ENCODE measurements at places on chromosomes 11 and 22.

DNA sequence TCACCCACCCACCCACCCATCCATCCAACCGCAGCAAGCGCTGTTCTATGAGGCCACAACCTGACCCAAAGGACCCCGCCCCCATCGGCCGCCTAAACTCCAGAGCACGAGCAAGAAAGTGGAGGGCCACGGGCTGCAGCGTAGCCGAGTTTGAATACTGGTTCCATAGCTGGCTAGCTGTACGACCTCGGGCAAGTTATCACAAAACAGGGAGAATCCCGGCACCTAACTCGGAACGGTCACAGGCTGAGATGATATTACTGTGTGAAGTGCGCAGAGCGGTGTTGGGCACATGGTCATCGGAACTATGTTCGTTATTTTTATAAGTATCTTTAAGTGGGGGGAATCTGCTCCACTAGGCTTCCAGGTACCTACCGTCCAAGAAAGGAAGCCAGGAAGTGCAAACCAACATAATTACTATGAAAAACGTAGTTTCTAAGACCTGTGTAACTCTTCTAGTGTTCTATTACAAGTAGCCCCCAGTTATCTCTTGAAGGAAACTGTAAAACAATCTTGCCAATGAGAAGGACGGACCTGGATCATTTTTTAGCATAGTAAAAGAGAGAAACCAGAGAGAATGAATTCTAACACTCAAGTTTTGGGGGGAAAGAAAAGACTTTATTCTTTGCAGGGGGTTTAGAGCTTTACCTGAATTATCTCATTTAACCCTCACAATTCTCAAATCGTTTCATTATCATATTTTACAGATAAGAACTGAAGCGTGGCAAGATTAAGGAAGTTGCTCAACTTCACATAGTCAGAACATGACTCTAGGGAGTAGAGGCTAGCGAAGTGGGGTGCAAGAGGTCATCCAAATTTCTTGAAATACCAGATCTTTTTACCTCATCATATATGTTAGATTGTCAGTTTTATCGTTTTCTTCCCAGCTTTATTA is 663 bp upstream of the BUD13 start:
- no peak for DNase-seq

- no peak for DNase-seq
Observed at GRCh38 chr22:40189997-40190396, 12.3 kb downstream of the TNRC6B start.

DNA sequence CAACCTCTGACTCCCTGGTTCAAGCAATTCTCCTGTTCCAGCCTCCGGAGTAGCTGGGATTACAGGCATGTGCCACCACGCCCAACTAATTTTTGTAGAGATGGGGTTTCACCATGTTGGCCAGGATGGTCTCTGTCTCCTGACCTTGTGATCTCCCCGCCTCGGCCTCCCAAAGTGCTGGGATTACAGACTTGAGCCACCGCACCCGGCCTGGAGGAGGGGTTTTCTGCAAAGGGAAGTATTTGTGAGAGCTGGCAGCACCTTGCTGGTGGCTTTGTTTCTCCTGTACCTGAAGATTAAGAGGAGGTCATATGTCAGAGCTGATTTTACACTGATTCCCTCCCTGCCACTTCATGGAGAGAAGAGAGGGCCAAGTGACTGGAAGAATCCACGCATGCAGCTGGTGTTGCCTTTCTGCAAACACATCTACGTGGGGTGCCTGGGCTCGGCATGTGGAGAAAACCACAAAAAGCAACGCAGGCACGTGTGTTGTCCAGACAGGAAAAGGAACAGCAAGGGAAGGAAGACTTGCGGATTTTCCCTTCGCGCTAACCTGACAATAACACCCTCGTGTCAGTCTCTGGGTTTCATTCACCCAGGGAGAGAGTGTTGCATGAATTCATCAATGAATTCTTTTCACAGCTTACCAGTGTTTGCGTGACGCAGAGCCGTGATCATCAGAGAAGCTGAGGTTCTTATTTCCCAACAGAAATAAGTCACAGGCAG is 61.9 kb downstream of the TSPAN18 start:
- DNase-seq: no peak

DNA sequence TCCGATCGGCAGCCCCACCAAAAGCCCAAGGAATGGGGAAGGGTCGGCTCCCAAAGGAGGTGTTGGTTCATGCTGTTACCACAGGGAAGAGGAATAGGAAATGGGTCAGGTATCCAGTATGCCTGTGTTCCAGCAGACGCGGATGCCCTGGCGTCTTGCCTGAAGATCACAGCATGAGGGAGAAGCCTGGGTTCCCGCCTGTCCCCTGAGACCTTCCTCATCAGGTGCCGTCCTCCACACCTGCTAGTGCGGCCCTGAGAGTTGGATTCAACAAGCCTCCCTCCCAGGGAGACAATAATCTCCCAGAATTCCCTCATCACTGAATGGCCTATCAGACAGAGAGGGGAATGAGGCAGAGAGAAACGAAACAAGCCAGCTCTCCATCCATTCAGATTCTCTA is 92.2 kb downstream of the SPATA19 start:
- no peak for DNase-seq

DNA sequence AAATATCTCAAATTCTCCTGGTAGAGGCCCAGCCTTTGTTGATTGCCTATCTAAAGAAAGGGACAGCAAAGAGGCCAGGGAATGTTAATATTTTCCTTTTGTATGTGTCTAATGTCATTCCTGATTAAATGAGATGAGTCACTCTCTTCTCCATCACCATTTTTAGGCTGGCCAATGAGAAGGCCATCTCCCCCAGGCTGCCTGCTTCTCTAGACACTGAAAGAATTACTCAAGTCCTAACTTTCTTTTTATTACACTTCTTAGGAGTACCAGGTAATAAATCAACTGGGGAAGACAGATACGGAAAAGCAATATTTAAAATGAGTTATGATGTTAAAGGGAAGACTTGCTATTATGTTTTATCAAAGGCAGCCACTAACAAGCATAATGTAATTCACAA is 259.2 kb upstream of the SORL1-AS1 start:
- DNase-seq: no peak

DNA sequence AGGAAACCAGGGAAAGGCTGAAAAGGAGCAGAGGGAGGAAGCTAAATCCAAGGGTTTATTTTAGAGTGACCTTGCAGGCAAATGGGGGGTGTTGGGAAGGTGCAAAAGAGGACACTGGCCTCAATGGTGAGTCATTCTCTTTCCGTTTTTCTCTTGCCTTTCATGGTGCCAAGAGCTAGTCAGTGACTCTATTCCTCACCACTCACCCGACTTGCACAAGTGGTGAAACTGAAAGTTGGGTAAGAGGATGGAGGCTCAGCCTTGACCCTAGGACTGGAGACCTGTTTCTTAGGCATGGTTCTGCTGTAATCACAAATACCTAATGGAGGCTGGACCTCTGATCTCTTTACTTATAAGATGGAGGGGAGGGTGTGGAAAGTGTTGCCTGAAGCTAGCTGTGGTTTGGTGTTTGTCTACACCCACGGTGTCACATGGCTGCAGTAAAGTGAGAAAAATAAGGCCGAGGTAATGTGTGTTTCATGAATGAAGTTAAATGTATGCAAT is 67.3 kb upstream of the CREB3L1 start:
- no peak for DNase-seq

GRCh38 chr11:114813189-114813718 is 134.9 kb downstream of the NXPE2 start:
- DNase-seq: no peak

DNA sequence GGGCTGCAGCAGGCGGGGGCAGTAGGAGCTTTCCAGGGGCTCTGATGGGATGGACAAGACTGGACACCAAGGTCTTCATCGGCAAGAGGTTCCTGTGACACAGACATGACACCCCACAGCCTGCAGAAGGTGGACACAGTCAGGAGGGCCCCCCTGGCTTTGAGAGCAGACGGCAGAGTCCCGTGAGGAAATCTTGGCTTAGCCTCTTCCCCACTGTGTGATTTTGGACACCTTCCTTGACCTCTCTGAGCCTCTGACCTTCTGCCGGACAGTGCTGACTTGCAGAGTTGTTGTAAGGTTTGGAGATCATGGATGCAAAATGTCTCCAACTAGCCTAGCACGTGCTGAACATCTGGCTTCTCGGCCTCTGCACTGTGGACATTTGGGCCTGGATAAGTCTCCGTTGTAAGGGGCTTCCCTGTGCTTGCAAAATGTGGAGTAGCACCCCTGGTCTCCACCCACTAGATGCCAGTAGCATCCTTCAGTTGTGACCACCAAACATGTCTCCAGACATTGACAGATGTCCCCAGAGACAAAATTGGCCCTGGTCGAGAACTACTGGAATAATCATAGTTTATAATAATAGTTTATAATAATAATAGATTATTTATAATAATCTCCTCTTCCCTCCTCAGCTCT is 54.6 kb downstream of the MCM5 start:
- no peak for DNase-seq

GRCh38 chr22:31233001-31233400 is 20.9 kb downstream of the LIMK2 start:
- DNase-seq: no peak

DNA sequence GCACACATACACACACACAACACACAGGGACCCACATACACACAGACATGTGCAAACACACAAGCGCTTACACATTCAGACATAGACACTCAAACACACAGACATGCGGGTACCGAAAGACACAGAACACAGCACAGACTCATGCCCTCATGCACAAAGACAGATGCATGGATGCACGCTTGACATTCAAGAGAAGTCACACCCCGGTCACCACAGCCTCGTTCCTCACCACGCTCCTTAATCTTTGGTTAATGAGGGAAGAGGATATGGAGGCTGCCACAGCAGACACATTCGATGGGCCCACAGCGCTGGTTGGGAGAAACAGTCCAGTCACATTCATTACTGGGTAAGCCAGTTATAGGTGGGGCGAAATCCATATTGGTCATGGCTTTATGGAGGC is 51.9 kb upstream of the EIF3D start:
- DNase-seq: no peak

DNA sequence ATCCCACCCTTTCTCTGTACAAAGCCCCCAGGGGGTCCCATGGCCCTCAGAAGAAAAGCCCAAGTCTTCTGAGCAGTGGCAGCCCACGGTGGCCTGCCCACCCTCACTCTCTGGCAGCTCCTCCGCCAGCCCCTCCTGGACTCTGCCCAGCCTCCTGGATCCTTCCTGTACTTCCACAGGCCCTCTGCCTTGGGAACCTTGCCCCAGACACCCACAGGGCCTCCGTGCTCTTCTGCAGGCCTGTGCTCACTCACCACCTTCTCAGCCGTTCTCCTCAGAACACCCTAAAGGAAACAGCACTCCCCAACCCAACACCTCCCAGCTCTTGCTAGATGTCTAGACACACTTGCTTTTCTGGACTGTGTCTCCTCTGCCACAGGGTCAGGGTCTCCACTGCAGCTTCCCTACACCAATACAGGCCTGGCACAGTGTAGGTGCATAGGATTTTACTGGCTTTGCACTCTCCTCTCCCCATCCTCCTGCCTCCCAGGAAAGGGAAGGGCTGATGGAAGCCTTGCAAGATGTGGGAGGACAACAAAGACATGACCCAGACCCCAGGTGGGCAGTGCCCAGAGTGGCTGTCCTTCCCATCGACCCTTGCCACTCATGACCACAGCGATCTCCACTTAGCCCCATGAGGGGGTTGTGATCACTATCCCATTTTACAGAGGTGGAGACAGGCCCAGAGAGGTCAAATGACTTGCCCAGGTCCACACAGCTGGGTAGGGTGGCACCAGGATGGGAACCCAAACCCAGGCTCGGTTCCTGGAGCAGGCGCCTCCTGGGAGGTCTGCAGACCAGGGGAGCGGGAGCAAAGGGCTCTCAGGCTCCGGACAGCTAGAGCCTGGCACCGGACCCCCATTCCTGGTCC is 2.0 kb downstream of the SCARF2 start:
- DNase-seq: no peak

DNA sequence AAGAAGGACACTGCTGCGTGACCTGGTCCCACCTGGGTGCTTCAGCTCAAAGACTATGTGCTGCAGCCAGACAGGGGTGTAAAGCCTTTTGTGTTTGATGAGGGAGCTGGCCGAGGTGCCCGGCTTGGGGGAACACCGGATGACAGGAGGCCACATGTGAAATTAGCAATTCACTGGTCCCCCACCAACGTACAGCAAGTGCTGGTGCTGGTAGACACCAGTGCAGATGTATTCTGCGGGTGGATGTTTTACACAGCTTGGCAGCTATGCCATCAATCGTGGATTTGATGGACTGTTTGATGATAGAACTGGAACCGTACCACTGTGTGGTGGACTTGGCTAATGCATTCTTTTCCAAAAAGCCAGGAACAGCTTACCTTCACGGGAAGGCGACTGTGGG is 47.9 kb upstream of the LIPT2 start:
- no peak for DNase-seq

DNA sequence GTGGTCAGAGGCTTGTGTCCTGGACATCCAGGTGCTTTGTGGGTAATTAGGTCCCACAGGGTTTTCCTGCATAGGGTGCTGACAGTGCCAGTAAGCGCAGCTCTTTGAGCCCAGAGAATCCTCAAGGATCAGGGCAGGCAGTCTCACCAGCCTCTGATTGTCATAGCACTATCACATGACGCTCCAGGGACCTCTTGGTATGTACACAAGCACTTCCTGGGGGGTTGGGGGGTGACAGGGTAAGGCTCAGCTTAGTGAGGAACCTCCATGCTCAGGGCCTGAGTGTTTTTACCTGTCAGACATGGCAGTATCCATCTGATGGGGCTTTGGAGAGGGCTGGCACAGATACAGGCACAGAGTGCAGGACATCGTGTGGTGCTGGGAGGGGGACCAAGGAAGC is 27.9 kb upstream of the SUSD2 start:
- no peak for DNase-seq

DNA sequence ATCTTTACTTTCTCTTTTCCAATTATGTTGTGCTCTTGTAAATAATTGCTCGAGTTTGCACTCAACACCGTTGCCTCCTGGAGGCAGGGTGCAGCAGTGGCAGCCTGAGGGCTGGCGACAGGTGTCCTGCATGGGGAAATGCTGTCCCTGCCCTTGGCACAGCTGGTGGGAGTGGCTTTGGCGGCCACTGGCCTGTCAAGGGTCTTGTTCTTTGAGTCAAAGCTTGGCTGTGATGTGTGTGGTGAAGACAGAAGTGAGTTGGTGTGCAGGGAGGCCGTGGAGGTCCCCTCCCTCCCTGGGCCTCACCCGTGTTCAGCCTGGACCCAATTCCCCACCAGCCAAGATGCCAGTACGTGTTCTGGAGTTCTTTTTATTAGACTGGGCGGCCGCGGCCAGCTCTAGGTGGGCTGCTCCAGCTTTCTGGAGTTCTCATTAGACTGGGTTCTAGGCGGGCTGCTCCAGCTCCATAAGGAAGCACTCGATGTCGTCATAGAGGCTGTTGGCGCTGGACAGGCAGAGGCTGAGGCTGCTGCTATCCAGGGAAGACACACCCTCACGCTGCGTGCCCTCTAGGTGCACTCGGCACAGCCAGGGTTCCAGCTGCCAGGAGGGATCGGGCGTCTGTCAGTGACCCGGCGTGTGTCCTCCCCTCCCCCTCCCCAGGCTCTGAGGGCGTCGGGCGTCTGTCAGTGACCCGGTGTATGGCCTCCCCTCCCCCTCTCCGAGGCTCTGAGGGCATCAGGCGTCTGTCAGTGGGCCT is 3.4 kb downstream of the IRF7 start:
- DNase-seq: no peak

- DNase-seq: no peak
Observed at GRCh38 chr22:48705159-48705916, 1122.3 kb downstream of the BRD1 start.

GRCh38 chr11:73384872-73385689 is 8.9 kb downstream of the RELT start:
- no peak for DNase-seq

Measured in lower leg skin (tissue), 4 donors.